ENCODE measurements at places on chromosomes 1 and 21.

DNA sequence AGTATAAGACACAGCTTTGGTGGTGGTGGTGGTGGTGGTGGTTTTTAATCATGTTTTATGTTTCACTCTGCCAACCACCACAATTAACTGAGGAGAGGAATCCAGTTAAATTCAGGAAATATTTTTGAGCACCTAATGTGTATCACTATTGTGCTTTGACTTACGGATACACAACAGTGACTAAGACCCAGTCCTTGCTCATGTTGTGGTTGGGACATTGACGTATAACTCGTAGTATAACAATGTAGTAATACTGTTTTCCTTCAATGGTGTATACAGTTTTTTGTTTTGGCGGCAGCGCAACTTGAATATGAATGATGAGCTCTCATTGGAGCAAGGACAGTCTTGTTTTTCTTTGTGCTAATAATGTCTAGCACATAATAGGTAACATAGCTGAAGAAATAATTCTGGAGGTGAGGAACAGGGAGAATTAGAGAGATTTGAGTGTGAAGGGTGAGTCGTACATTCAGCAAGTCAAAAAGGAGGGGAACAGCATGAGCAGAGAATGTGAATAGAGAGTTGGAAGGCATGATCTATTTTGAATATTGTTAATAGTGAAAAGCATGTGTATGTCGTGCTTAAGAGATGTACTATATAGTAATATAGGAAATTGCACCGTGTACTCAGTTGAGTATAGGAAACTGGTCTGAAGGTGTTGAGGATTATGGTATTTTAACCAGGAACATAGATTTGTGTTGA is 5.5 kb downstream of the CACYBP start:
- DNase-seq: no peak

DNA sequence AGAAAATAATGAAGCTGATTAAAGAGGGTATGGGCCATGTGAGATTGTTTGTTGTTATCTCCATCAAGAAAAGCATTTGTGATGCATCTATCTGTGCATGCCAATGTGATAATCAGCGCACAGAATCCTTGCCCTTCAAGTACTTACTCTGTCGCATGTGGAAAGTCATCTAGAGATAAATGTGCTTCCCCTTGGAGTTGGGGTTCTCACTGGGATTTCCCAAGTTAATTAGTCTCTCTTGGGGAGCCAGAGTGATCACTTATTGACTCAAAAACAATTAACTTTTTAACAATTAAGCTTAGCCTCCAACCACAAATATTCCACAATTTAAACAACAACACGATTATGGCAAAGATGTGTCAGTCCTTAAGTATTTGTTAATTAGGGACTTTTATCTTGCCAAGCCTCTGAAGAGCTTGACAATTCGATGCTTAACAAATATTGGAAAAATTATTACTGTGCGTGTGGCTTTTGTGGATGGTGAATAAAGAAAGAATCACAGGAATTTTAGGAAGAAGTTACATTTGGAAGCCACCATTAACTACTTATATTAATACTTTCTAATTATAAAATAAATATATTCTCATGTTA is 17.5 kb downstream of the RHOU start:
- no peak for DNase-seq

- no peak for DNase-seq
Observed at GRCh38 chr1:170910273-170910672, 25.1 kb upstream of the MROH9 start.

DNA sequence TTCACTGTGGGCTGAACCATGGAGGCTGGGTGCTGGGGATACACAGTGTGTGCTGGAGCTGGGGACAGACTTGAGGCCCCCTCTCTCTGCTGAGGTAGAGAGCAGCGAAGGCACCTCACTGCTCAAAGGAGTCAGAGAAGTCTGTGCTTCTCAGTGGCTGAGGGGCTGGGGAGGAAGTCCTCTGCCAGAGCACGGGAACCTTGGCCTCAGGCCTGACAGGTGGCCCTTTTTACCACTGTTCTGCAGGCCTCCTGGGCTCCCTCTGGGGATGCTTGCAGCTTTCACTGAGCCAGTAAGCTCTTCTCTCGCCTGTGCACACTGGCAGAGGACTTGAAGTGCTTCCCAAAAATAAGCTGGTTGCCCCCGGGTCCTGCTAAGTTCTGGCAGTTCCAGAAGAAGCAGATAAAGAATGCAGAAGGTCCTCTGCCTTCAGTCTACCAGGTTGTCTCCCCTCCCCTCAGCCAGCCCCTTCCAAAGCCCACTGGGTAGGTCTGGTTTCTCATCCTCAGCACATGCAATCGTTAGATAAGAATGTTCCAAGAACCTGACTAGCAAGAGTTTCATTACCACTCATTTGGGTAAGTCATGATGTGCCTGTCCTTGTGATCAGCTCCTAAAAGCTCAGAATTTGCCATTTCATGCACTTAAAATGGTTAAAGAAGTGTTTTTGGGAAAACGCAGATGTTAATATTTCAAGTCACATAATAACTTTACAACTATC is 53.9 kb downstream of the TENT5C start:
- DNase-seq: no peak

GRCh38 chr1:54091666-54092065 is 38.3 kb downstream of the TCEANC2 start:
- no peak for DNase-seq

DNA sequence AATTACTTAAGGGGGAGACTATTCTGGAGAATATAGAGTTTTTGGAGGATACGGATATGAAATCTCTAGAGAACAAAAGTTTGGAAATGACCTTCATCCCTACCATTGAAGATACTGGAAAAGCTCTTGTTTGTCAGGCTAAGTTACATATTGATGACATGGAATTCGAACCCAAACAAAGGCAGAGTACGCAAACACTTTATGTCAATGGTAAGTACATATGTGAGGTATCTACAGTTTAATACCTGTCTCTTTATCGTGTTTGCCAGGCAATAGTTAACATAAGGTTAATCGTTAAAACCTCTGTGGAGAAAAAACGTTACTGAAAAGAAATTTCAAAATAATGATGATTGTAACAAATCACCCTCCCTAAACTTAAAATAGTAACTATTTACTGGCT is 11.8 kb downstream of the VCAM1 start:
- no peak for DNase-seq

DNA sequence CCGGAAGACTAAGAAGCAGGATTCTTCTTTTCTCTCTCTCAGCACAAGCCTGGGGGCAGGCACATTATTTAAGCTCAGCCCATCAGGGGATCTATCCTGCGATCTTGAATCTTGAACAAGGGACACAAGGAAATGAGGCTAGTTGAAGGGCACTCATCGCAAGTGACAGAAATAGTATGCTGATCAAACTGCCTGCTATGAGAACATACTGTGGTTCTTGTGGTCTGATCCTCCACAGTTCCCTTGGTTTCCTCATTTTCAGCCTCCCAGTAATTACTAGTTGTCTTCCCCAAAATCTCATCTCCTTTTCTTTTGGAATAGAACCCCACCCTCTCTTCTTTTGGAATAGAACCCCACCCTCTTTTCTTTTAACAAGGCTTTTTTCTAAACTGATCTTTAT is 6.5 kb downstream of the ANKRD45 start:
- DNase-seq: no peak

GRCh38 chr1:96487394-96487793 is 234.2 kb upstream of the PTBP2 start:
- no peak for DNase-seq

GRCh38 chr1:15584489-15585363 is at the start of gene AGMAT:
Gene AGMAT, minus strand, starts transcription at chr1:15585051. Its CDS starts 84 bp downstream, at chr1:15584967.
- peak; percentile 65 for DNase-seq

DNA sequence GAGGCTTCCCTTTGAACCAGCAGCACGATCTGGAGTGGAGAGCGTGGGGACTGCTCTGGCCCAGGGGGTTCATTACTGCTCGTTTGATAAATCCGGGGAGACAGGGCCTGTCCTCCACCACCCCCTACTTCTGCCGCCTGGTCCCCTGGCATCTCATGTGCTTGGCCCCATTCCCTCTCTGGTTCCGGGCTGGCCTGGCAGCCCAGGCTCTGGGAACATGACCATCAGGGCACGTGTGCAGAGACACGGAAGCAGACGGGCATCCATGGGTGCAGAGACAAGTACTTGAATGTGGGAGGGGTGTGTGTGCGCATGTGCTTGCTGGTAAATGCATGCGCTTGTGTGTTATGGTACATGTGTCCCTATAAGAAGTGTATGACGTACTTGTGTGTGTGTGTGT is 75.5 kb downstream of the KIRREL1 start:
- no peak for DNase-seq

GRCh38 chr1:214234635-214235025 is 46.3 kb upstream of the SMYD2 start:
- no peak for DNase-seq

GRCh38 chr1:57064379-57065140 is 98.7 kb upstream of the C8B start:
- DNase-seq: no peak

DNA sequence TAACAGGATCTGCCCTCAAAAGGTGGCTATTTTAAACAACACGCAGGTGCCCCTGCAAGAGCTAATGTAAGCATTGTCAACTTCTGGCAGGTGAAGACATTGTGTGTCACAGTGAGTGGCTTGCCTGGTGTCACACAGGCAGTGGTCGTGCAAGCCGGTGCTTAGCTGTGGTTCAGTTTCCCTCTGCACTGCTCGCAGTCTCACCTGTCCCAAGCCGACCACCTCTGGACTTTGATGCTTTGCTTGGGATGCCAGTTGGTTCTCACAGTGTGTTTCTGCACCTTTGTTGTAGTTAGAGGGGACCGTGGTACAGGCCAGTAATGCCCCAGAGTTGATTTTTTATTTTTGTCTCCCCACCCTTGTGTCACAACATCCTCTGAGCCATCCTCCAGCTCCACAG is 85.2 kb downstream of the UCK2 start:
- no peak for DNase-seq

GRCh38 chr1:52552236-52552504 is 722 bp downstream of the TUT4 start:
- peak; percentile 65 for DNase-seq

- peak; percentile 77 for DNase-seq
Observed at GRCh38 chr1:54798769-54799641, 2.1 kb downstream of the TTC22 start.

- no peak for DNase-seq
Observed at GRCh38 chr1:202276081-202276715, 65.5 kb downstream of the UBE2T start.

DNA sequence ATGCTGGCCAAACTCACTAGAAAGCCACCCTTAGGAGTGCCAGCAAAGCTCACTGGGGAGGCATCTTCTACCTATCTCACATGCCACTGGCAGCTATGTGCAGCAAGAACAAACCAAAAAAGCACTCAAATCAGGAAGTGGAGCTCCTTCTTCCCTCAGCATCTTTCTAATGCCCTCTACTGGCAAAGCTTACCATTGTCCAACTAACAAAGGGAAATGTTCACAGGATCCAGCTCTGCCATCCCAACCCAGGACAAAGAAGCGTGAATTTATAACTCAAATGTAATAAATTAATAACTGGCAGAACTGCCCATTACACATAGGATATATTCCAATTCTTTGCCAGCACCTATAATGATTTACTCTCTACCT is 38.9 kb downstream of the LEPR start:
- DNase-seq: no peak

DNA sequence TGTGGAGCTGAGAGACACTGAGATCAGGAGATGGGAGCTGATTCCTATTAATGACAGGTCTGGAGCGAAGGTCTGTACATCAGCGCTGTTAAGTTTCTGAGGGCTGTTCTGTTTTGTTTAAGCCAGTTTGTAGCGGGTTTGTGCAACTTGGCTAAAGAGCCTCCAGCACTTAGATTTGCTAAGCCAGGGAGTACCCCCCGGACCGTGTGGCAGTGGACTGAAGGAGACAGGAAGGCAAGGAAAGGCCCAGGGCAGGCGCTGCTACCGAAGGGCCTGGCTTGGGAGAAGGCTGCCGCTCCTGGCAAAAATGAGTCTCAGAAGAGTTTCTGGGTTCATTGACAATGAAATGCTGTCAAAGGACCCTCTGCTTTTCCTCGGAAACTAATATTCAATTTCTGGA is 139.3 kb upstream of the ZNF644 start:
- no peak for DNase-seq

DNA sequence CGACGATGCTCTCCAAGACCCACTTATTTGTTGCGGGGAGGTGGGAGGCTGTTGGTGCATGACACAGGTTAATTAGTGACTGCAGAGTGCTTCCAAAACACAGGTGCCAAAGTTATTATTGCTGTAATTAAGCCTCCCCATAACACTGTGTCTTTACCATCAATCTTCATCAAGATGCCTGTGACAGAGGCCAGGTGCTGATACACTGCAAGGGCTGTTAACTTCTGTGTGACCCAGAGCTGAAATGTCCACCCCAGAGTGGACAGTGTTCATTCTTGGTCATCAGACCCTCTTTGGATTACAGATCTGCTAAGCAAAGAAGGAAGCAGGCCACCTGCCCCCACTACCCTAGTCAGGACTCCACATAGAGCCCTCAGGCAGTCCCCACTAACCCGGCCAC is 55.5 kb downstream of the CAPN8 start:
- no peak for DNase-seq

GRCh38 chr1:61566177-61566576 is 158.8 kb downstream of the TM2D1 start:
- DNase-seq: no peak

DNA sequence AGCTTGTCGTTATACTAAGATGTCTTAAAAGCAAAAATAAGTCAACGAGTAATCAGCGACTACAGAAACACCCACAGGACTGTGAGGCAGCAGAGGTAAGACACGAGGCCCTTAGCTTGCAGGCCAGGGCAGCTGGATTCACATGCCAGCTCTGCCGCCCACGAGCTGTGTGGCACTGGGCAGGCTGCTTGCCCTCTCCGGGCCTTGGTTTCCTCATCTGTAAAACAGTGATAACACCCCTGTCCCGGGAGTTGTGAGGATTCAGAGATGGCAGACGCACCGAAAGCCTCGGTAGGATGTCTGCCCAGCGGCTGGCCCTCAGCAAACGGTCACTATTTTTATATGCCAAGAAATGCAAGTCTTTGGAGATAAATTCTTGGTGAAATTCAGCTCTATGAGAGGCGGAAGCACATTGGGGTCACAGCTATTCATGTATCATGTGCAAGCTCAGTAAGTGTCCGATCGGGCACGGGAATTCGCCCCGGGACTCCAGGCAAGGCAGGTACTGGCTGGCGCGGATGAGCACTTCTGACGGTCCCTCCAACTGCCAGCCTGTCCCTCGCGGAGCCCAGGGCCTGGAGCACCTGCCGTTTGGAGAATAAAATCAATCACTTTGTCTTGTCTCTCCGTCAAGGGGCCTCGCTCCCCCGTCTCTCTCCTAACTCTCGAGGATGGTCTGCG is 1.1 kb downstream of the C2CD2 start:
- DNase-seq: peak; percentile 18

DNA sequence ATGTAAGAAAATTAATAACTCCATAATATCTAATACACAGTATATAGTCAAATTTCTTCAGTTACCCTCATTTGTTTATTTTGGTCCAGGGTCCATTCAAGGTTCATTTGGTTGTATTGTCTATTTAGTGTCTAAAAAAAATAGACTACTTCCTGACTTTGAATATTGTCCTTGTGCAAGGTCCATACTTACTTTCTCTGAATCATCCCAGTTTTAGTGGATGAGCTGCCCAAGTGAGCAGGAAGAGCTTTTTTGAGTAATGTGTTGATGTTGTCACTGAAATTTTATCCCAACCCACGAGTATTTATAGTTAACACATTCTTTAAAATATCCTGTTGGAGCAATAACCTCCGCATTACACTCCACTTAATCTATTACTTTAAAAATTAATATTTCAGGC is 45.6 kb upstream of the FASLG start:
- no peak for DNase-seq

GRCh38 chr1:205416322-205416721 is 5.5 kb downstream of the LEMD1 start:
- DNase-seq: no peak

- DNase-seq: no peak
Observed at GRCh38 chr1:193308438-193308837, 122.0 kb upstream of the B3GALT2 start.

- DNase-seq: no peak
Observed at GRCh38 chr1:201156346-201156745, 2.1 kb upstream of the TMEM9 start.

Data from transverse colon (tissue), 4 donors.